Ovary (tissue), 10 donors: ENCODE measurements at places on chromosomes 13 and 19. TPM values are rescaled to one million over a fixed set of nuclear protein-coding genes. Genes with fewer than 3 reads are reported as not detected.

Gene ZNF493
- 28.6 TPM for total RNA-seq

Gene IRGC
- total RNA-seq: not detected

Gene ZNF256
- 3.0 TPM for total RNA-seq

Gene KLK4
- total RNA-seq: not detected

Gene KLK2
- total RNA-seq: not detected

GRCh38 chr13:31775148-31775547, 35.8 kb downstream of the RXFP2 start:
- H3K27ac ChIP-seq: no peak overlapping the region
- DNase-seq: no peak
- no peaks in the 10 kb centered on the region for H3K36me3 ChIP-seq
- H3K27me3 ChIP-seq: no peaks in the 10 kb centered on the region

DNA sequence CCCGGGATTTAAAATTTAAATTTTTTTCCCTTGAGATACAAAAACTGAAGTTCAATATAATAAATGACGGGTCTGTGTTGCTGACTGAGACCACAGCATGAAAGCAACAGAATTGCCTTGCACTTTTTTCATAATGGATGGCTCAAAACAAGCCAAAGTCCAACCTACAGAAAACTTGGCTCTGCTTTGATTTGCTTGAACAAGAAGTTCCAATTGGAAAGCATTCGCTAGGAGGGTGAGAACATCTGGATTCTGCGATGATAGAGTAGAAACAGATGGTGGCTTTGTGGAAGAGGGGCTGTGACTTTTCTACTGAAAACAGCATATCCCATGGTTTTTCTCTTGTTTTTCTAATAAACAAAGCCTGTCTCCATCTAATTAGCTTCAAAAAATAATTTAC, 46.4 kb downstream of the THSD1 start:
- no peaks in the 10 kb centered on the region for H3K36me3 ChIP-seq
- DNase-seq: no peak
- H3K4me3 ChIP-seq: no peak overlapping the region
- no peak overlapping the region for H3K27ac ChIP-seq
- H3K4me1 ChIP-seq: no peaks in the 10 kb centered on the region

GRCh38 chr19:45782820-45783785, 813 bp upstream of the DMPK start:
- no peaks in the 10 kb centered on the region for H3K36me3 ChIP-seq
- DNase-seq: peak; percentile 79
- H3K27ac ChIP-seq: peak overlapping the region; percentile 78
- H3K27me3 ChIP-seq: no peaks in the 10 kb centered on the region

DNA sequence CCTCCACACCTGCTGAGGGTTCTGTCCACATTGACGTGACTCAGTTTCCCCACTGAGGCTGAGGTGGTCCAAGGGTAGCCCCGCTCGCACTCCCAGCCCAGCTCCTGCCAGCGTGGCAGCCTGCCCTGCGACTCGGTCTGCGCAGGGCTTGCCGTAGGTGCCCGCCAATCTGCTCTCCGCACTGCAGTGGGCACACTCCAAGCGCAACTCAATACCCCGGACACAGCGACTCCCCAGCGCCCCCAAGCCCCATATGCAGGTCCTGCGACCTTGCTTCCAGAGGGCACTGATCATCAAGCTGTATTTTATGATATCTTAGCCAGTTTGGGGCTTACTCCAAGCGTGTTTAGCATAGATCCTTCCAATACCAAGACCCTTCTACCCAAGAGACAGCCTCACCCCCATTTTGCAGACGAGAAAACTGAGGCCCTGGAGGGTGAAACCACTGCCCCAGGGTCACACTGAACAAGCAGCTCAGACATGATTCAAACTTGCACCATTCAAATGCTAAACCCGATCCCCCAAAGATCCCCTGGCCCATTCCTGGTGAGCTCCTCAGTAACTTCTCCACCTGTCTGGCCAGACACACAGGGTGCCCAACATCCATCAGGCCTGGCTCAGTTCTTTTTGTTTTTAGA, 13.5 kb downstream of the PTPRS start:
- no peaks in the 10 kb centered on the region for H3K36me3 ChIP-seq
- DNase-seq: no peak
- peaks cover 2% of the 10 kb centered on the region for H3K4me1 ChIP-seq
- H3K27ac ChIP-seq: no peak overlapping the region
- H3K4me3 ChIP-seq: no peak overlapping the region

- DNase-seq: no peak
- H3K27ac ChIP-seq: no peak overlapping the region
- no peaks in the 10 kb centered on the region for H3K27me3 ChIP-seq
- peaks cover 2% of the 10 kb centered on the region for H3K36me3 ChIP-seq
Measured at GRCh38 chr13:40933508-40934204, 85.5 kb downstream of the ELF1 start.

- no peak overlapping the region for H3K4me3 ChIP-seq
- no peak overlapping the region for H3K27ac ChIP-seq
- no peaks in the 10 kb centered on the region for H3K4me1 ChIP-seq
- no peaks in the 10 kb centered on the region for H3K27me3 ChIP-seq
Measured at GRCh38 chr13:104701591-104701990, 1635.4 kb upstream of the SLC10A2 start.

GRCh38 chr19:39171479-39172465, 25.0 kb upstream of the NCCRP1 start:
- H3K4me1 ChIP-seq: peaks cover 2% of the 10 kb centered on the region
- no peak overlapping the region for H3K4me3 ChIP-seq
- no peak overlapping the region for H3K27ac ChIP-seq
- no peaks in the 10 kb centered on the region for H3K27me3 ChIP-seq

DNA sequence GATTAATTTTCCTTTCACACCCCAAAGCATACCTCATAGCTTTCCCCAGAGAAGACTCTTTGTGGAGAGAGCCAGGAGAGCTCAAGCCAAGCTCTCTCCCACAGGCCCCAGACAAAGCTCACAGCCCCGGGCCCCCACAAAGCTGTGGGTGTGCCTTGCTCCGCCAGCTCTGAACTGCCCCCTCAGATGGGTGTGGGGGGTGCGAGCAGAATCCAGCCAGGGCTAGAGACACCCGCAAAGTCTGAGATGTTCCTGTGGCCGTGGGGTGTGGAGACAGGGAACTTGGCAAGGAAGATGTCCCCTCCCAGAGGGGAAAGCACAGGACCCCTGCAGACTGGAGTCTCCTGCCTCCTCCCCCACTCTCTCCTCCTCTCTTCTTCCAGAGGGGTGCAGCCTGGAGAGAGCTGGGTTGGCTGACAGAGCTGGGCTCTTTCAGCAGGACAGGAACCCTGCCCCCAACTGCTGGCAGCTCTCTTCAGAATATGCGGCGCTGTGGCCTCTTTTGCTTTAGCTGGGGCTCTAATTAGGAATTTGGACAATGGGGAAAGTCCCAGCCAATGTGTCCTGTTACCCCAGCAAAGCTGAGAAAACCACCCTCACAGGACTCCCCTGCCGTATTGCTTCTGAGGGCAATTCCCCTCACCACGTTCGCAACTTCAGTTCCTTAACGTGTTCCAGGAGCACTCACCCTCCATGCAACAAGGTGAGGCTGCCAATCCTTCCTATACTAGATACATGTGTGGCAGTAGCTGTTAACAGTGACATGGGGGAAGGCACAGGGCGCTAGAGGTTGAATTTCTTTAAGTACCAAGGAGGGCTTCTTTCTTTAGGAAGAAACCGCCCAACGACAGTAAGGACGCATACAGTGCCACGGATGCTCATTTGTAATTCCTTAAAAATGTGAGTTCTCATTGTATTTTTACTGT, 170.0 kb downstream of the COL4A1 start:
- no peaks in the 10 kb centered on the region for H3K36me3 ChIP-seq
- no peak overlapping the region for H3K4me3 ChIP-seq
- no peaks in the 10 kb centered on the region for H3K4me1 ChIP-seq
- no peaks in the 10 kb centered on the region for H3K27me3 ChIP-seq
- H3K27ac ChIP-seq: no peak overlapping the region

DNA sequence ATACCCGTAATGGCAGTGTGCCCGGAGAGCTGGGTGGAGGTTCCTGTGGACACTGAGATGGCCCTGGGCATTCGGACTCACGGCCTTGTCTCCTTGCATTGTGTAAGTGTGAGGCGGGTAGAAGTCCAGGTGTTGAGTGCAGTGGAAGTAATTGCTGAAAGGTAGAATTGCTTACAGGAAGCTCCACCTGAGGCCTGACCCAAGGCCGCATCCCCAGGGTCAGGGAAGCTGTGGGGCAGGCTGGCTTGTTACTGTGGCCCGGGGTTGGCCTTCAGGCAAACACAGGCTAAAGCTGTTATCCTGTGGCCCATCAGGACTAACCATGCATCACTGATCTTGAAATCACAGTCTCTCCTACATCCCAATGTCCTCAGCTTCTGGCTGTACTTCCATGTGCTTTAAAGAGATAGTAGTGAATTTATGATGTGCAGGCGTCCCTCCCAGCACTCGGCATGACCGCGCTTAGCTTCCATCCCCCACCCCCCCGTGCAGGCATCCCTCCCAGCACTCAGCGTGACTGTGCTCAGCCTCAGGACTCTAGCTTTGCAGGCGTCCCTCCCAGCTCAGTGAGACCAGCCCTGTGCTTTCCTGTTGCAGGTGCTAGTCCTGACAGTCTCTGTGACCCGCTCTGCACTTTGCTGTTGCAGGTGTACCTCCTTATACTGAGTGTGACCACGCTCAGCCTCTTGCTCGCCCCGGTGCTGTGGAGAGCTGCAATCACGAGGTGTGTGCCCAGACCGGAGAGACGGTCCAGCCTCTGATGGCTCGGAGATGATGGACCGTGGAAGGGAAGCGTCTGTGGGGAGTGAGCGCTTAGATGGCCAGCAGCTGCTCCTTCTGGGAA, 35.6 kb upstream of the TFDP1 start:
- no peaks in the 10 kb centered on the region for H3K36me3 ChIP-seq
- H3K4me3 ChIP-seq: no peak overlapping the region
- H3K27ac ChIP-seq: no peak overlapping the region
- no peaks in the 10 kb centered on the region for H3K27me3 ChIP-seq

GRCh38 chr13:112893570-112894422, 75.2 kb upstream of the MCF2L start:
- no peak overlapping the region for H3K27ac ChIP-seq
- peak overlapping the region; percentile 21 for H3K4me3 ChIP-seq
- H3K36me3 ChIP-seq: no peaks in the 10 kb centered on the region
- peak; percentile 53 for DNase-seq
- no peaks in the 10 kb centered on the region for H3K27me3 ChIP-seq

DNA sequence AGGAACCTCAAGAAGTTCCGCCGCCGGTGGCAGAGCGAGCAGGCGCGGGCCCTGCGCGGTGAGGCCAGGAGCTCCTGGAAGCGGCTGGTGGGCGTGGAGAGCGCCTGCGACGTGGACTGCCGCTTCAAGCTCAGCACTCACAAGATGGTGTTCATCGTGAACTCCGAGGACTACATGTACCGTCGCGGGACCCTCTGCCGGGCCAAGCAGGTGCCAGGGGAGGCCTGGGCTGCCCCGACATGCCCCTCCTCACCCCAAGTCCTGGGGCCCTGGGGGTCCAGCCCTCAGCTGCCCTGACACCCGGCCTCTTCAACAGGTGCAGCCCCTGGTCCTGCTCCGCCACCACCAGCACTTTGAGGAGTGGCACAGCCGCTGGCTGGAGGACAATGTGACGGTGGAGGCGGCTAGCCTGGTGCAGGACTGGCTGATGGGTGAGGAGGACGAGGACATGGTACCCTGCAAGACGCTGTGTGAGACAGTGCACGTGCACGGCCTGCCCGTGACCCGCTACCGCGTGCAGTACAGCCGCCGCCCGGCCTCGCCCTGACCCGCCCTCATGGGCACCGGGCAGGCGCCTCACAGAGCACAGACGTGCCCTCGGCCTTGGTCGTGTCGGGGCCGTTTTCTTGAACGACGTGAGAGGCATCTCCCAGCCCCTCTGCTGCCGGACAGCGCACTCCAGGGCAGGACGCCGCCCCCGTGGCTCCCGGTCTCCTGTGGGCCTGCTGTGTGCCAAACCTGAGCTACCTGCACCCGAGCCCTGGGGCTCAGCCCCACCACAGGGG, 10.4 kb upstream of the F2RL3 start:
- no peak overlapping the region for H3K27ac ChIP-seq
- H3K27me3 ChIP-seq: no peaks in the 10 kb centered on the region
- H3K4me1 ChIP-seq: no peaks in the 10 kb centered on the region
- no peak overlapping the region for H3K4me3 ChIP-seq
- H3K36me3 ChIP-seq: no peaks in the 10 kb centered on the region

DNA sequence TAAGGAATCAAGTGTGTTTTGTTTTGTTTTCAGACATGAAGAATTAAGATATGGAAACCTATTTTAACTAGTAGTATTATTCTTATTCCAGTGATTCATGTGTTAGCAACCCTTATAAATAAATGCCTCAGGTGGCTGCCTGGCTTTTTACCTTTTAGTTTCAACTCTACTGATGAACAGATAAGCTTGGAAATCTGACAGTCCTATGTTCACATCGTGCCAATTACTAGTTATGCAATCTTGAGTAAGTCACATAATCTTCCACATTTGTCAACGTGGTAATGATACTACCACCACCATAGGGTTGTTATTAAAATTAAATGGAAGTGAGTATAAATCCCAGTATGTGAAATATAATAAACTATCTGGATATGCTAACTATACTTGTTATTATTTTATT, 64.3 kb downstream of the TBC1D4 start:
- no peaks in the 10 kb centered on the region for H3K36me3 ChIP-seq
- no peaks in the 10 kb centered on the region for H3K27me3 ChIP-seq
- peaks cover 26% of the 10 kb centered on the region for H3K4me1 ChIP-seq
- H3K4me3 ChIP-seq: no peak overlapping the region
- no peak for DNase-seq

GRCh38 chr19:2438178-2438577, 10.8 kb upstream of the TIMM13 start:
- H3K27ac ChIP-seq: no peak overlapping the region
- no peaks in the 10 kb centered on the region for H3K4me1 ChIP-seq
- H3K4me3 ChIP-seq: no peak overlapping the region

GRCh38 chr19:37954421-37954874, 47.4 kb downstream of the SIPA1L3 start:
- H3K4me3 ChIP-seq: no peak overlapping the region
- H3K4me1 ChIP-seq: peaks cover 1% of the 10 kb centered on the region
- no peaks in the 10 kb centered on the region for H3K27me3 ChIP-seq
- H3K36me3 ChIP-seq: no peaks in the 10 kb centered on the region

DNA sequence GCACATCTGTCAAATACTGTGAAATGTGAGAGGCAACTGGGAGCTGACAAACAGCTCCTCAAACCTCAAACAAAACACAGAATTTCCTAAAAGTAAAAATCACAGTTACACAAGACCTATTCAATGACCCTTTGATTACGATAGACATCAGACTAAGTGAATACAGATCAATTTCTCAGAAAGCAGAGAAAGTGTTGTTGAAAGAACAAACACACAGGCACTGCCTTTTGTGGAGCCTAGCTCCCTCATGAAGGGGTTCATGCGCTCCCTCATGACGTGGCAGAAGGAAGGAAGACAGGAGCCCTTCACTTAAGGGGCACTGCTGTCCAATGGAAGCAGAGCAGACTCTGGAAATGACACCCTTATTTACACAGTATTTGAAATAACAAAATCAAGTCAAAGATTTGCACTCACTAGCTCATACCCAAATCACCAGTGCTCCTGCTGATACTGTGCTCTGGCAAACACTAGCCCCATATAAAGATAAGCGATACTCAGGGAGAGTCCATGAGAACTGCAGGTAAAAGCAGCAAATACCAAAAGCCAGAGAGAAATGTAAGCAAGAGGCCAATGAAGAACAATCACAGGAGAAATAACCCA, 144.9 kb downstream of the KLF12 start:
- H3K4me3 ChIP-seq: no peak overlapping the region
- H3K4me1 ChIP-seq: no peaks in the 10 kb centered on the region
- H3K27ac ChIP-seq: no peak overlapping the region
